IPS DF 6.9 (cell line): ENCODE measurements at places on chromosomes 12 and 14.

GRCh38 chr12:91074154-91074709 lies 16.4 kb upstream of the KERA start:
- no peak for DNase-seq

DNA sequence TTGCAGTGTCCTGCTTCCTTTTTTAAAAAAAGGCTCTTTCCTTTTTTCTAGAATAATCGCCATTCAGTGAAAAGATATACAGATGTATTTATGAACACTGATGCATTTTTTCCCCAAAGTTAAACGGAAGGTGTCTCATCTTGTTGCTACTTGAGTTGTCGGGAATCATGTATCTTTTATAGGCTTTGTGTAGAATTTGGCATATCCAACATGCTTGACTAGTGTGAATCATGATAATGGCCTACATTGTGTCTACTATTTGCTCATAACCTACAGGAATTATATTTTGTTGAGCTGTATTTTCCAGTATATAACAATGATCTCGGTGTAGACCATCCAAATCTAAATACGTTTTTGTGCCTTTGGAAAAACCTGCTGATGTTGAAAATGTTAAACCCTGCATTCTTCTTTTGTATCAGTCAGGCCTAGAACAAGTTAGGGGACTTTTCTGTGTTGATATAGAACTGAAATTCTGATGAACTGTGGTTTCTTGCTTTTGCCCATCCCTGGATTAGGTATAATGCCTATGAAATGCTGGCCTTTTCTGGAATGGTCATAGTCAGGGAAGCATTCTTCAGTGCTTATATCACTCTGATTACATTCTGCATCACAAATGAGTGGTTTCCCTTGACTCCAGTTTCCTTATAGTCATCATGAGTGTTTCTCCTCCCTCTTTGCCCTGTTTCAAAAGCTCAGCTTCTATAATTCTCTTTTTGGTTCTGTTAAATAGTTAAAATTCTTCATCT lies 10.8 kb downstream of the BMAL2 start:
- DNase-seq, result no peak

DNA sequence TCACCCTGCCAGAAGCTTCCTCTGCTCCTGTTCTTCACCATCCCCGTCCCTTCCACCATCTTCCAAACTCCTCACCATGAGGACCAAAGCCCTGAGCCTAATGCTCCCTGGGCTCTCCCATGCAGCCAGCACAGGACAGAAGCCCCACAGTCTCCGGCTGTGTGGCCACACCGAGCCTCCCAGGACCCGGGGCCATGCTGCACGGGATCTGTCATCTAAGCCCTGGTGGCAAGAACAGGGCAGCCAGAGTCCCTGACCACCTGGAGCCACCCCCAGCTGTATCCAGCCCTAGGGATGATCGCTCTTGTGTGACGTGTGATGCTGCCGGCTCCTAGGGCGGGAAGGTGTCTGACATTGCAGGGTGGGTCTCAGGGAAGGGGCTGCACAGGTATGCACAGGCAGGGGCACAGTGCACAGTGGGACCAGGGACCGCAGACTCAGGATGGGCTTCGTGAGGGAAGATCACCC lies 8.1 kb downstream of the TMEM179 start:
- DNase-seq, result no peak

- DNase-seq, result no peak
These were observed 97.4 kb upstream of the CCND2 start for GRCh38 chr12:4176168-4176567.

DNA sequence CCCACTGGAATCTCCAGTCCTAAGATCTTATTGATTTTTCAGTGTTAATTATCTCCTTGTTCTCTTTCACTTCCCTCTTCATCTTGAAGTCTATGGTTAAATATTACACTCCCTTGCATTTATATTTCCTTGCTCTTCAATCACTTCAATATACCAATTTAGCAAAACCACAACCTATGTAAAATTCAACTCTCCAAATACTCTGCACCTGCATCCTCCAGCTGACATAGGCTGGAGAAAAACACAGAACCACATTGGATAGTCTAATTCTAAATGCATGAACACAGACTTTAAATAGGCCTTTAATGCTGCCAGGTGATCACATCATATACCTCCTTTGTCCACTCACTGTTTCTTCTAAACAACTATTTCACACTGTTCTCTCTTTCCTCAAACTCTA lies 253.8 kb upstream of the GARIN6 start:
- DNase-seq, result no peak

GRCh38 chr12:52306731-52307130 lies 14.5 kb downstream of the KRT83 start:
- DNase-seq, result no peak

GRCh38 chr12:71999795-72000194 lies 61.1 kb downstream of the TPH2 start:
- DNase-seq, result no peak

- DNase-seq, result no peak
These were observed 5.3 kb downstream of the NTF3 start for GRCh38 chr12:5437182-5437583.

DNA sequence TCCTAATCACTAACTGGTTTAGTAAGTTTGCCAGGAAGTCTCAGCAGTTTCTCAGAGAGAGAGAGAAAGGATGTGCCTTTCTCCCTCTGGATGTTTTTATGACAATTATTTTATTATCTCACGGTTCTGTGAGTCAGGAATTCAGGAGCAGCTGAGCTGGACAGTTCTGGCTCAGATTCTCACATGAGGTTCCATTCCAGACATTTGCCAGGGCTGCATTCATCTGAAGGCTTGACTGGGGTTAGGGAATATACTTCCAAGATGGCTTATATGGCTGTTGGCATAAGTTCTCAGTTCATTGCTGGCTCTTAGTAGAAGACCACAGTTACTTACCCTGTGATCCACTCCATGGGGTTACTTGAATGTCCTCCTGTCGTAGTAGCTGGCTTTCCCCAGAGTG lies 101.2 kb upstream of the ATF7IP start:
- DNase-seq, result no peak

DNA sequence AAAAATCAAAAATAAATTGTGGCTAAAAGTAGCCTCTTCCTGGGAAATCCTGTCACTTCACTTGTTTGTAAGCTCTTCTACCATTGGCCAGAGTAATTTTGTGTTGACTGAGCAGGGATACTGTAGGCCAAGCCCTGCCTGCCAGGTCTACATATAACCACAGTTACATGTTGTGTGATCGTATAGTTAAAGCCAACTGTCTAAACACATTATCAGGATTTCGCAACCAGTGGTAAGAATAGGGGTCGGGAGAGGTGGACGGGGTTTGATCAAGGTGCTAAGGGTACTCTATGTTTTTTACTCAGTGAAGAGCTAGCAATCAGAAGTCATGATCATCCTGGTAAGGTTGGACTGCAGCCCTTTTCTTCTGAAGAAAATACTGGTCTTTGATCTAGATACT lies 13.4 kb downstream of the ANKRD13A start:
- DNase-seq, result no peak

GRCh38 chr12:13030541-13031291 lies 13.5 kb upstream of the FAM234B start:
- no peak for DNase-seq
